ENCODE measurements at places on chromosomes 13 and 19.

DNA sequence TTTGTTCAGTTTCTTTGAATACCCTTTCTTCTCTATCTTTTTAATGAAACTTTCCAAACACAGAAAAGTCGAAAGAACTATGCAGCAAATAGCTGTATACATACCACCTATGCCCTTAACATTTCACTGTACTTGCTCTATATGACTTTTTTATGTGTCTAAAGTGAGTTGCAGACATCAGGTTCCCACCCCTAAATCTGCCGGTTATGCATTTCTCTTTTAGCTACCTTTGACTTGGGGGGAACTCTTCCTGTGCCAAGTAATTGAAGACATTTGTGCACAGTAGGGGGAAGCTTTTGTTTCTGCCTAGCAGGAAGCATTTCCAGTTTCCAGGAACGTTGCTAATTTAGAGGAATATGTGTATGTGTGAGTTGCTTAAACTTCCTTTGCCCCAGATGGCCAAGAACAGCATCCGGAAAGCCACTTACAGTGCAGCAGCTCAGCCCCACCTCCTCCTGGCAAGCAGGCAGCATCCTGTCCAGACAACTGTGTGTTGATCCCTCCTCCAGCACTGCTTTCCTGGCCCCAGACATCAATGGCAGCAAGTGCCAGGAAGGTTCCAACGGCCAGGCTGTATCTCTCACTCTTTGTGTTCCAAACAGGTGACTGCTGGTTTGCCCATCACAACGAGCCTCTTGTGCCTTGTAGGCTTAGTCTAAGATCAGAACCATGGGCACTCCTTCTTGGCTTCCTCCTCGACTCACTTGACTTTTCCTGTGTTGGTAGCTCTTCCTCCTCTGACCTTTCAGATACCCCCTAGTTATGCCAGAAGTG lies 14.7 kb upstream of the GRAMD1A start:
- no peak for DNase-seq

- DNase-seq = no peak
Measured at GRCh38 chr13:24230428-24231072, 70.0 kb downstream of the SPATA13 start.

- no peak for DNase-seq
Measured at GRCh38 chr13:100409132-100409531, 179.5 kb downstream of the GGACT start.

DNA sequence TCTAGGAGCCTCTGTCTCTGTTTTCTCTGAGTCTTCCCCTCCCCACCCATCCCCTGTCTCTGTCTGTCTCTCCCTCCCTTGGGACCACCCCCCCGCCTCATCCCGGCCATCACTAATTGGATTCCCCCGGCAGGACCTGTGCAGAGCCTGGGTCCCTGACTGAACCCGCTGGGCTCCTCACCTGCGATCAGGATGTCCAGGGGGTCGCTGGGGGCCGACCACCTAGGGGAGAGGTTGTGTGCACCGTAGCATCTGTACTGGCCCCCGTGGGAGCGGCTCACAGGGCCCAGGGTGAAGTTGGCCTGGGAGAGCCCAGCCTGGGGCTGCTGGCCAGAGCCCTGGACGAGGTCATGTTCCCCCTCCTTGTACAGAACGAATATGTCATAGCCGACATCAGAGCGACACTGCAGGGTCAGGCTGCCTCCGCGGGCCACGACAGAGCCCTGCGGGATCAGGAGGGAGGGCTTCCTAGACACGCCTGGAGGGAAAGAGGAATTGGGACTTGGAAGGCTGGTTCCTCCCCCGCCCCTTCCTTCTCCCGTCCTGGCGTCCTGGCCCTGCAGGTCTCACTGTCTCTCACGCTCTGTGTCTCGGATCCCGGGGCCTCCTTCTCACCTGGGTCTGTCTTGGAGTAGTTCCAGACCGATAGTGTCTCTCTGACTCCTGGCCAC lies 1.8 kb downstream of the LILRB5 start:
- no peak for DNase-seq

DNA sequence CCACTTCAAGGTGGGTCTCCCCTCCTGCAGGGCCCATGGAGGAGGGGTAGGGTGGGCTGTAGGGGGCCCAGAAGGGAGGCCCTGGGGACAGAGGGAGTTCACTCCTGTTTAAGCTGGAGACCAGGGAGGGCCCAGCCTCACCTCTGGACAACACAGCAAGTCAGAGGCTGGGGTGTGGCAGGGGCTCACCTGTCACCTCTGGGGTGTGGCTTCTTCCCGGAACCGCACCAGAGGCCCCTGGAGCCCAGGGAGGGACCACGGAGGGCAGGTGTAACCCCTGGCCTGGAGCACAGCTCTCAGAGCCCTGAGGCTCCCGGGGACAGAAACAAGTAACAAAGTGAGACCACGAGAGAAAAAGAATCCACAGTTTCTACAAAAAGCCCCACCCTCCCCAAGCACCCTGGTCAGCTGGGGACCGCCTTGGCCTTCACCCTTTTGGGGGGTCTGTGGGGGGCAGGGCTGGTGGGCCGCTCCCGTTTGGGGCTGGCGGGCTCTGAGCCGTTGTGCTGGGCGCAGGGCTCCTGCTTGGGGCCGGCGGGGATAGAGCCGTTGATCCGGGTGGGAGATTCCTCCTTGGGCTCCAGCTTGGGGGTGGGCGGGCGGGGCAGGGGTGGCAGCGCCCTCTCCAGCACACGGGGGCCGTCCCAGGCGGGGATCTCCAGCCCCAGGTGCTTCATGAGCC lies 8.0 kb downstream of the SIRT6 start:
- no peak for DNase-seq

DNA sequence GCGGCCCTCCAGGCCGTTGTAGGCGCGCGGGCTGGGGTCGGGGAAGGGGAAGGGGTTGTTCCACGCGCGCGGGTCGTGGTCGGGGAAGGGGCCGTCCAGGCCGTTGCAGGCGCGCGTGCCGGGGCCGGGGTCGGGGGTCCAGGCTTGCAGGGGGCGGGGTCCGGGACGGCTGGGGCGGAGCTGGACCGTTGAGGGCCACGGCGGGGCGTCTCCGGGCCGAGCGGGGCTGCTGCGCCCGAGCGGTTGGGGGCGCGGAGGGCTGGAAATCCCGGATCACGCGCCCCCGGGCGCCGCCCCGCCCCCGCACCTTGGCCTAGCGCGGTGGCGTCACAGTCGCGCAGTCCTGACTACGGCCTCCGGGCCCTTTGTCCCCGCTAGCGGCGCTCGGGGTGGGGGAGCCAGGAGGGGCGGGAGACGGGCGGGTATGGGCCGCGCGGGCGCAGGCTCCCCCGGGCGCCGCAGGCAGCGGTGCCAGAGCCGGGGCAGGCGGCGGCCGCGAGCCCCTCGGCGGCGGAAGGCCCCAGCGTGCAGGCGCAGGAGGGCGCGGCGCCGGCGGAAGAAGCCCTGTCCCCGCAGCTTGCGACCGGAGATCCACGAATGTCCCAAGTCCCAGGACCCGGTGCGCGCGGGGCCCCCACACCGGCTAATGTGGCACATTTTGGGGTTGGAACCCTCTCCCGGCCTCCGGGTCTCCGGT lies 665 bp downstream of the GPX4 start:
- peak; percentile 64 for DNase-seq

DNA sequence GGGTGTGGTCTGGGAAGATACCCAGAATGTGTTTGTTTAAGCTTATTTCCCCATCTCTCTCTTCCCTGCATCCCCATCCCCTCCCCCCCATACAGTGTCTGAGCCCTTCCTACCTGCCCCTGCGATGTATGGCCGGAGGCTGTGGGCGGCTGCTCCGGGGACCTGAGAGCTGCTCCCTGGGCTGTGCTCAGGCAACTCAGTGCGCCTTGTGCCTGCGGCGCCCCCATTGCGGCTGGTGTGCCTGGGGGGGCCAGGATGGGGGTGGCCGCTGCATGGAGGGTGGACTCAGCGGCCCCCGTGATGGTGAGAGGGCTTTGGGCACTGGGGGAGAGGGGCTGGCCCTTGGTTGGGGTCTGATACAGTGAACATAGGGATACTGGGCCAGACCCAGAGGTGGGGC lies 21.7 kb downstream of the CNFN start:
- no peak for DNase-seq

- DNase-seq = no peak
Measured at GRCh38 chr13:44649104-44649428, 72.9 kb upstream of the TSC22D1 start.

- DNase-seq = no peak
Measured at GRCh38 chr19:13840305-13841085, 36.4 kb upstream of the NANOS3 start.

DNA sequence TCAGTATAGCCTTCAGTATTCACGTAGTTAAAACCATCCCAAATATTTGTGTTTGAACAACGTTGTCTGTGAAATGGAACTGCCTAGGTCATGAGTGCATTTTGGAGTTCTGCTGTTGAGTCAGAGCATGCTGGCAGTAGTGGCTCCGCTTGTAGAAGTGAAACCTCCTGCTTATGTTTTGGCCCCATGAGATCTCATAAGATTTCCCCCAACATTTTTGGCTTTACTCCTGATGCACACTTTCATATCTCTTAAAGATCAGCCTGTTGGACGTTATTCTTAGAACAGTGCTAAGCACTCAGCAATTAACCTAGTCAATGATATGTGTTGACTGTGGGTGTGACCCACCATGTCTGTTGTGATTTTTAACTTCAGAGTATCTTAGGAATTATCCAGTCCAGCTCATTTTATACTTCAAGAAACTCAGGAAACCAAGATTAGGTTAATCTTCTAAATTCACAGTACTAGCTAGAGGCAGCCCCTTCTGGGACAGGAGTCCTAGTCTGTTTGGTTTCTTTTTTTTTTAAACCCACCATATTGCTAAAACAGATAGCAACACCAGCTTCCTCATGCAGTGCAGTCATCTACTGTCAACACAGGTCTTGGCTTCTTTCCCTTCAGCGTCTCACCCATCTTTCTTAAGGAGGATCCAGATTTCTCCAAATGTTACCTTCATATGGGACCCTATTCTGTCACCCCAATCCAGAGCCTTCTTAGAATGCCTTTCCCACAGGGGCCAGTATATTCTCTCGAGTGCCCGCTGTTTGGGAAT lies 26.2 kb downstream of the RAP2A start:
- no peak for DNase-seq

GRCh38 chr19:2638417-2638940 lies 64.0 kb downstream of the GNG7 start:
- no peak for DNase-seq

DNA sequence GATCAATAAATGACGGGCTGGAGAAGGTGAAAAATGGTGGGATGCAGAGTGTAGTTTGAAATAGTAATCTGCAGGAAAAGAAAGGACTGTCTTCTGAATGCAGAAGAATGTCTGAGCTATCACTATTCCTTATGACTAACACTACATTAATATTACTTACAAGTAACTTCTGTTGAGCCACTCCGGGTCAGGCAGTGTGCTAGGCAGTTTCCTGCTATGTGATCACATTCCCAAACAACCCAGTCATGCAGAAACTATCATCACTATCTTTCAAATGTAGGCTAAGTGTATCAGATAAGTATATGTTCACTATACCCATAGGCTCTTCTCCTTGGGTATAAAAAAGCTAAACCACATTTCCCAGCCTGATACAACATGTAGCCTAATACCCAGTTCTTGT lies 6.6 kb downstream of the ZNF599 start:
- DNase-seq = no peak

DNA sequence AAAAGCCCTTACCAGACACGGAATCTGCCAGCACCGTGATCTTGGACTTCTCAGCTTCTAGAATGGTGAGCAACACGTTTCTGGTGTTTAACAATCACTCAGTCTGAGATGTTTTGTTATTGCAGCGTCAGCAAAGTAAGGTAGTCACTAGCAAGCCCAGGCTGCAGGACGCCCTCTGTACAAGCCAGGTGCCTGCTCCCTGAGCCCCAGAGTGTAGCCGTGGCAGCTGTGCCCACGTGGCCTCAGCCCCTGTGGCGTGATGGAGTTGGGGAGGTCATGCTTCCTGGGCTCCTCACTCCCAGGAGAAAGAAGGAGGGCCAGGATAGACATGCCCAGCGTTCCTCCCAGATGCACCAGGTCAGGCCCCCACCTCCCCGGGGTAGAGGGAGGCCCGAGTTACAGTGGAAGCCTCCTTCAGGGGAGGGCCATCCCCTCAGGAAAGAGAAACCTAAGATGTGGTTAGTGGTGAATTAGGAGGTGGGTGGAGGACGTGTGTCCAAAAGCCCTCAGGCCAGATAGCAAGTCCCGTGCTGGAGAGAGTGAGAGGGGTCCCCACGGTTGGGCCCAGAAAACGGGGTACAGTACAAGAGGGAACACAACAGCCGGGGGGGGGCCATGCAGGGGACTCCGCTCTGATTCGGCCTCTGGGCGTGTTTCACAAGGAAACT lies 169.6 kb upstream of the SOX1 start:
- no peak for DNase-seq

GRCh38 chr19:6032827-6033226 lies 54.9 kb upstream of the RANBP3 start:
- no peak for DNase-seq

Data from NCI-H2171 (cell line).